Bronchus fibroblast of lung (primary cell): ENCODE measurements at places on chromosomes 7 and 10. TPM values are rescaled to one million over a fixed set of nuclear protein-coding genes. Genes with fewer than 3 reads are reported as not detected.

LIPF gene
- total RNA-seq, result not detected in 2 replicates

ERCC6 gene
- total RNA-seq, result 3.5 and 7.1 TPM in 2 replicates

KCNH2 gene
- 0.15 TPM in 1 of 2 replicates, not detected in the other for total RNA-seq

UCN3 gene
- not detected in 2 replicates for total RNA-seq

C10orf67 gene
- under 0.01 TPM in 1 of 2 replicates, not detected in the other for total RNA-seq

CALML3 gene
- not detected in 2 replicates for total RNA-seq
